IPS DF 6.9 (cell line): ENCODE measurements at places on chromosomes 5 and 9.
A peak's percentile ranks its signal among the peaks of the same experiment; 100 is the strongest.

- no peak for DNase-seq
Measured at GRCh38 chr5:3265936-3266335, 329.7 kb upstream of the IRX1 start.

DNA sequence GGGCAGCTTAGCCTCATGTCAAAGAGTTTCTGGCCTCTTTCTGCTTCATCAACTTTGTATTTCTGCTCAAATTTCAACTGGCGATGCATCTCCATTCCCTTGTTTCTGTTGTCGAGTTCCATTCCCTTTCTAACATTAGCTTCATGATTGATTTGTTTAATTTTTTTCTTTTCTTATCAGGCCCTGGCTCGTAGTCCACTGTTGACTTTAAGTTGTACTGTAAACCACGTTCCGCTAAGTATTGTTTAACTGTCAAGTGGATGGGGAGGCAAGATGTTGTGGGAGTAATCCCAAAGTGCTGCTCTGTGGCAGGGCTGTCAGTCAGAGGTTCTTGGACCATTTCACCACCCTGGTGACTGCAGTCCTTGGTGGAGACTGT, 309.1 kb downstream of the PSAT1 start:
- no peak for DNase-seq

GRCh38 chr9:16304301-16304700, 566.2 kb downstream of the BNC2 start:
- DNase-seq, result no peak

- DNase-seq, result no peak
Measured at GRCh38 chr5:157130925-157131324, 11.7 kb downstream of the MED7 start.

GRCh38 chr9:100401042-100401441, 25.9 kb upstream of the MSANTD3 start:
- DNase-seq, result no peak

GRCh38 chr9:134393582-134394280, 67.5 kb downstream of the RXRA start:
- no peak for DNase-seq

GRCh38 chr5:170662966-170663365, 120.6 kb upstream of the GABRP start:
- no peak for DNase-seq

DNA sequence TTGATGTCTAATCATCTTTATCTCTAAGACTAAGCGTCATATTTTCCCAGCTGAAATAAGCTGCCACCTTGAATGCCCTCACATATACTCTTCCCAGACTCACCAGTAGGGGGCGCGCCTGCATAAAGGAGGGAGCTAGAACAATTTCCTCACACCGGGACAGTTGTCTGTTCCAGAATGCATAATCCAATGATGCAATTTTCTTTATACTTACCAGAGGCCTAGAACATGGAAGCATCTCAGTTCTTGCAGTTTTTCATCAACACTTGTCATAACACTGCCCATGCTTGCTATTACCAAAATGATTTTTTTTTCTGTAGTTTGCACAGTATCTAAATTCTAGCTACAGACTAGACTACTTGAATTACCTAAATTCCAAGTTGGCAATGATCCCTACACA, 203.9 kb downstream of the FRMD3 start:
- DNase-seq, result peak; percentile 11

DNA sequence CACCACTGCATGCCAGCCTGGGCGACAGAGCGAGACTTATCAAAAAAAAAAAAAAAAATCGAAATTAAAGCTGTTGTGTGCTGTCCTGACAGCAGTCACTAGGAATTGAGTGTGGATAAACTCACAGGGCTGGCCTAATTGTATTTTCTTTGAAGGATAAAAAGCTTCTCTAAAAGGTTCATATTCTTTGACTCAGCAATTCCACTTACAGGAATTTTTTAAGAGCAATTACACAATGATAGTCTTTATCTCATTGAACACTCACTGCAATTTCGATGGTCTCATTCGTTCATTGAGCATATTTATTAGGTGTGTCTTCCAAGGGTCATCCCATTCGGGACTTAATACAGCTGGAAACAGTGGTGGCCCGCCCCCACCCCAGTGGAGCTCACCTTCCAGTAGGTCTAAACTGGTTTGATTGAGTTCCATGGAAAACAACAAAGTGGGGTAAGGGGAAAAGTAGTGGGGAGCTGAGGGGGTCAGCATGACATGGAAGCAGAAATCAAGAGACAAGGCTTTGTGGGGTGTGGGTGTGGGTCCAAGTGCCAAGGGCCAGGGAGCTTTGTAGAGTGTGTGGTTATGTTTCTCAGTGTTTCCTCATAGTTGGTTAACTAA, 6.7 kb downstream of the CDK9 start:
- no peak for DNase-seq

GRCh38 chr9:131043646-131044045, 34.7 kb downstream of the LAMC3 start:
- DNase-seq, result no peak

- no peak for DNase-seq
Measured at GRCh38 chr9:122004589-122004988, 88.5 kb downstream of the TTLL11 start.

DNA sequence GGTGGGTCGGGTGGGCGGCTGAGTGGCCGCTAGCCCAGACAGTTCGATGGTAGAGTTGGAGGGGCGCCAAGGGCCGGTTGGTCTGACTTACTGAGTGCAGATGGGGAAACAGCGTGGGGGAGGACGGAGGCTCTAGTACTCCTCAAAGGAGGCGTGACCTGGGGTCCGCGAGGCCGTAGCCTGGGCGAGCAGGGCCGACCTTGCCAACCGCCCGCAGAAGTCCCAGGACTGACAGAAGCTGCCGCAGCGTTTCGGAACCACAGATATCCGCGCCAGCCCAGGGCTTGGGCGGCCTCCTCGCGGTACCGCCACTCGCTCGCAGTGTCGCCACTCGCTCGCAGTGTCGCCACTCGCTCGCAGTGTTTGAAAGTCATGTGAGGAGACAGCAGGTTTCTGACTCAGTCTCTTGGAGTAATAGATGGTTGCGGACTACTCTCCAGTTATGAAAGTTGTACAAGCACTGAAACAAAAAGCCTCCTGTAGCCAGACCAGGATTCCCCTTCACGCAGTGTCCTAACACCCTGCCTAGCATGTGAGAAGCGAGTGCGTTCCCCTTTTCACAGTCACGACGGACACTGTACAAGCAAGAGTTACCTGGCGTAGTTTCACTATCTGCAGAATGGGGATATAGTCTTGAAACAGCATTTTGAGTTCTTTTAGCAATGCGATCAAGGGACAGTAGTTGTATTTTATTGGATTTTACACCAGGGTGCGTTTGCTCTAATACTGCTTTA, 674 bp downstream of the TMEM38B start:
- no peak for DNase-seq
